ENCODE measurements at places on chromosomes 7 and 10.

- no peak for DNase-seq
These were observed 64.3 kb upstream of the NKX6-2 start for GRCh38 chr10:132850246-132850645.

GRCh38 chr10:89609833-89610346 is 35.2 kb downstream of the PANK1 start:
- DNase-seq, result no peak

DNA sequence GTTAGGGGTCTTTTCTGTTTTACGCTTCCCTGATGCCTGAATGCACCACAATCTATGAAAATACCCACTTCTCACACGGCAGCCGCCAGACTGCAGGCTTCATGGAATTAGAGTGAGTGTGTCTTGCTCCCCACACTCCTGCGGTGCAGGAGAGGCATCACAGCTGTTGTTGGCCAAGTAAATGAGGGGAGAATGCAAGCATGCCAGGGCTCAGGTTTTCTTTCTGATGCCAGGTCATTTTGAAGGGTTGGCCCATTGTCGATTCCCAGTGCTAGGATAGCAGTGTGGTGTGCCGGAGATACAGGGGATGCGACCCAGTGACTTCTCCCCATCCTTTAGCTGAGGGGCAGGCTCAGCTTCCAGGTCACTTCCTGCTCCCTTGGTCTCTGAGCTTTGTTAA is 16.3 kb downstream of the CXCL12 start:
- no peak for DNase-seq

GRCh38 chr7:128883622-128884448 is 21.2 kb downstream of the ATP6V1F start:
- DNase-seq, result peak; percentile 78

Data from naive B cell (primary cell).